ENCODE measurements at places on chromosomes 2 and 18.

DNA sequence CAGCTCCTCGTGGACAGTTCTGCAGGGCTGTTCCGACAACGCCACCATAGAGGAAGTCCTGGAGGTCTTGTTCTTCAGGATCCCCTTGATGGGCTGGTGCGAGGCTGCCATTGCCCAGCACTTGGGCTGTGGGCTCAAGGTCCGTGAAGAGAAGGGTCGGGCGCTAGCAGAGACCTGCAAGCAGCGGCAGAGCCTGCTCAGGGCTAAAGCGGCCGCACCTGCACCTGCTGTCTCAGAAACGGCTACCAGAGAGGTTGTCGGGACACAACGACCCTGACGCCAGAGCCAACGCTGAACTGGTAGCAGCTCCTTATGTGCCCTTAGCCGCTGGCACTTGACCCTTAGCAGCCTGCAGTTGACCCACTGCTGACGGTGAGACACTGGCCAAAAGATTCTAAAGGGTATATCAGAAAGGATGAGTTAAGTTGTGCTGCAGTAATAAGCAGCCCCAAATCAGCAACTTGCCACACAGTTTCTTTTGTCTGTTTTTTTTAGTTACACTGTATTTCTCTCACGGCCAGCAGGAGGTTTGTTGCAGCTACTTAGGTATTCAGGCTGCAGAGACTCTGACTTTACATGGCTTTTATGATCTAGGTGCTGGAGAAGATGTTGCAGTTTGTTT lies 55.5 kb upstream of the ST6GAL2 start:
- no peak for DNase-seq

- DNase-seq, result peak; percentile 53
Observed at GRCh38 chr2:167212014-167212648, 323.9 kb downstream of the XIRP2 start.

DNA sequence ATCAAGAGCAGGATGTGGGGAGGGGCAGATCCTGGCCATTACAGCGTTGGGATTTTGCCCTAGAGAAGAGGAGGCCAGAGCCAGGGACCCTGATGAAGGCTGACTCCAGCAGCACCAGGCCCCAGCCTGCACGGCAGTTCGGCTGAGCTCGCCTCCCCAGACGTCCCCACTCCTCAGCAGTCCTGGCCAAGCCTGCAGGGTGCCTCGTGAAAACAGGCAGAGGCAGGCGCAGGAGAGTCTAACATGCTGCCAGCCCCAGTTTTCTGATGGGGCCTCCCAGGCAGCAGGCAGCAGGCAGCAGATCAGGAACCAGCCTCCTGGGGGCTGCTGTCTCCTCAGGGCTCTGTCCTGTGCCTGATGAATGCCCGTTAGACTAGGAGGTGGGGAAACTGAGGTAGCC lies 19.7 kb upstream of the GLI2 start:
- no peak for DNase-seq

DNA sequence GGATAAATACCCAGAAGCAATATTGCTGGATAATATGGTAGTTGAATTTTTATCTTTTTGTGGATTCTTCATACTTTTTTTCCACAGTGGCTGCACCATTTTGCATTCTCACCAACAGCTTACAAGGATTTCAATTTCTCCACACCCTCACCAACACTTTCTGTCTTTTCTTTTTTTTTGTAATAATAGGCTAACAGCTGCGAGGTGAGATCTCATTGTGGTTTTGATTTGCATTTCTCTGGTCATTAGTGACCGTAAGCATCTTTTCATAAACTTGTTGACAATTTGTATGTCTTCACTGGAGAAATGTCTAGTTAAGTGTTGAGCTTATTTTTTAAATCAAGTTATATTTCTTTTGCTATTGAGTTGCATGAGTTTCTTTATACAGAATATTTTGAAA lies 17.6 kb upstream of the SLC9A2 start:
- DNase-seq, result no peak

DNA sequence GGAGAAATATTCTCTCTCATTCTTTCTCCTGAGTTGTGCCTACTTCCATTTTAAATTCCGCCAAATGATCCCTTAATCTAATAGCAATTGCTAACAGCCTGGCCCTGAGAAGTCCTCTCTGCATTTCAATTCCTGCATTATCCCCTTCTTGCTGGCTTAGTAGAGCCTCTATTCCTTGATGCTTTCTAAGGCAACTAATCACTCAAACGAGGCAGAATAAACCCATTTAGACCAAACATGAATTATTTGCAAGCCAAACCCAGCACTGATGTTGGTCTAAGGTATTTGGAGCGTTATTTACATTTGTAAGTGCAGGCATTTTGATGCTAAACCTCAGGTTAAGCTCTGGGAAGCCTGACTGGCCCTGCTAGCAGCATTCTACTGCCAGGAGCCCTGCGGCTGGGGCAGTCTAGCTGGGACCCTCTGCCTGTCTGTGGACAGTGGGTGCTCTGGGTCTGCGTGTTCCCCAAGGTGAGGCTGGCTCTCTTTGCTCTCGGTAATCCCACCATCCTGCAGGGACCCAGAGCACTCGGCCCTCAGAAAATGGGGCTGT lies 173.1 kb upstream of the HS6ST1 start:
- DNase-seq, result no peak

DNA sequence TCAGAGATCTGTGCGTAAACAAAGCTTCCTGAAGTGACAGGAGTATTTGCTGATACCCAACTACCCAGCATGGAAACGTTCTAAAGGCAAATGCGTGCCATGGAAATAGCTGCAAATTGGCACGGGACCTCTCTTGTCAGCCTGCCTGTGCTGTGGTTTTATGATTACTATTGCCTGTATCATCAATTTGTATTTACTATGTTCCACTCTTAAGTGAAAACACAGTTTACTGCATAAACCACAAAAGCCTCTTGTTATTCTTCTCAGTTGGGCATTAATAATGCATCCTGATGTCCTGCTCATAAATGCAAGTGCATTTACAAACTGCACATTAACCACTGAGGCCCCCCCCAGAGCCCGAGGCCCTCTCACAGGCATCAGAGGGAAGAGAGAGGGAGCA lies 196.6 kb upstream of the SLC35G4 start:
- no peak for DNase-seq

GRCh38 chr2:111127351-111127750 lies 6.6 kb downstream of the BCL2L11 start:
- no peak for DNase-seq

DNA sequence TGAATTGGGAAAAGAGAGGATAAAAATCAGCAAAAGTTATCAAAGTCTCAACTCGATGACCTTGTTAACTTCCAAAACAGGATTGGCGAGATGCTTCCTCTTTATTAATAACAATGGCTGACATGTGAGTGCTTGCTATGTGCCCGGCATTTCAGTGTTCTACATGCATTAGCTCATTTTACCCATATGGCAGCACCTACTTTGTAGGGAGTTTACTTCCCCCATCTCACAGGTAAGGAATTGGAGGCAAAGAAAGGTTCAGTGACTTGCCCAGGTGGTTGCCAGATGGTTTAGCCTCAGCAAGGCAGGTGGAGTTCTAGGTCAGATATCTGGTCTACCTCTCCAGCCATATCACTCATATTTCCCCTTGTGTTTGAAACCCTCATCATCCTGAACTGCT lies 12.4 kb downstream of the TFCP2L1 start:
- no peak for DNase-seq

DNA sequence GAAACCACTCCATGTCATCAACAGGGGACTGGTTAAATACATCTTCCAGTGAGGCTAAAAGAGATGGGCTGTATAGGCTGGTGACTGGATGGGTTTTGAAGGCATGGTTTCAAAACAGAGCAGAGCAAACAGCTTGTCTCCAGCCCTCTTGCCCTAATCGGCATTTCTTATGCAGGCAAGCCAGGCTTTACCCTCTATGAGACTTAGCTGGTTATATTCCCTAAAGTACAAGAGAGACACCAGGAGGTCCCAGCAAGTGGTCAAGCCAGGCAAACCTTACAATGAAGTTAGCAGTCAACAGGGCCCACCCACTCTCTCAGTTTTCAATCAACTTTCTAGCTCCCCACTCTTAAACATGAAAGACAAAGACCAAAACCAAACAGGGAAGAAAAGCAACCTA lies 19.0 kb downstream of the OSBPL1A start:
- DNase-seq, result no peak

DNA sequence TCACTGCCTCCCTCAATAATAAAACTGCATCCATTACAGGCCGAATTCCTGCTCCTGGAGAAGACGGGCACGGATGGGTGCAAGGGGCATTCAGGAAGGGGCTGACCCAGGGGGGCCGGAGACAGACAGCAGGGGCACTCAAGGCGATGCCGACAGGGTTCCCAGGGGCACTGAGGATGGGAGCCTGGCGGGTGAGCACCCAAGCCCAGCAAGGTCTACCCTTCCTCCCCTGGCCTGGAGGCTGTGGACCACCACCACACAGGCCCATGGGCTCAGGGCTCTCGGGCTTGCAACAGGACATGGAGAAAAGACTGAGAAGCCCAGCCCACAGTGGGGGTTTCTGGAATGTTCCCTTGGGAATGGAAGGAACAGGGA lies 104.7 kb upstream of the ODC1 start:
- DNase-seq, result no peak

DNA sequence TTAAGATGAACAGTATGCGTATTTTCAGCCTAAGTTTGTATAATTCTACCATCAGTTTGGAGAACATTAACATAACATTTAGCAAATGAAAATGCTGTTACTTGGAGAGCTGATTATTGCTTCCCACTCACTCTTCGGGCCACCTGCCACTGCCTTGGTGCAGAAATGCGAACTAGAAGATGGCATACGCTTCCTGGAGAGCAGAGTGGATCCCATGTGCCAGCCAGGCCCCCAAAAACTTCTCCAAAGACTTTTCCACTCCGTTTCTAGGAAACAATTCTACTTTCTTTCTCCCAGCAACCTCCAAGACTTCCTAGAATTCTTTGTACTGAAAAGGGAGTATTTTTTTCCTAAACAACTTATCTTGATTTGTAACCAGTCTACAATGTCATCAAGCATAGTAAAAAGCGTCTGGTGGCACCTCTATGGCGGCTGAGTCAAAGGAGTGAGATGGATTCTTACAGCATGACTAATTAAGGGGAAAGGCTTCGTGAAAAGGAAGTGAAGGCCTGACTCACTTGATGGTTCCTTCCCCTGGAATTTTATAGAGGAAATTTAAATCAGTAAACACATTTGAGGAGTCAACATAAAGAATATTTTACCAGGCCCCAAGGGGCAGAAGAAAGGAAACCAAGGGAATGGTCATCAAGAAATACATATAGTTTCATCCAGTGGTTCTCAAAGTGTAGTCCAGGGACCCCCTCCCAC lies 36.6 kb downstream of the FEZ2 start:
- no peak for DNase-seq

DNA sequence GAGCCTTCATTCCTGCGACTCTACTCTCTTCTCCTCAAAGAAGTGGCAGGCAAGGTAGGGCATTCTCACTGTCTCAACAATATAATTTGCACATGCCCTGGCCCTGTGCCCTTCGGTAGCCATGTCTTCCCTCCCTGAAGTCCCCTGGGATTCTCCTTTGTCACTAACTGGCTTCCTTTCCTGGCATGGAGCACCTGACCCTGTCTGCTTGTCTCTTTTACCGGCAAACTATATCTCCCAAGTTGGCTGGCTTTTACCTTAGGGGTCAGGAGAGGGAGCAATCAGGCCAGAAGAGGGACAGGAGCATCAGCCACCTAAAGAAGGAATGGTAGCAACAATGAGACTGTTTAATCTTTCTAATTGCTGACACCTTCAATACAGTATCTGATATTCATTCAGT lies 51.9 kb upstream of the RMDN2 start:
- DNase-seq, result no peak

DNA sequence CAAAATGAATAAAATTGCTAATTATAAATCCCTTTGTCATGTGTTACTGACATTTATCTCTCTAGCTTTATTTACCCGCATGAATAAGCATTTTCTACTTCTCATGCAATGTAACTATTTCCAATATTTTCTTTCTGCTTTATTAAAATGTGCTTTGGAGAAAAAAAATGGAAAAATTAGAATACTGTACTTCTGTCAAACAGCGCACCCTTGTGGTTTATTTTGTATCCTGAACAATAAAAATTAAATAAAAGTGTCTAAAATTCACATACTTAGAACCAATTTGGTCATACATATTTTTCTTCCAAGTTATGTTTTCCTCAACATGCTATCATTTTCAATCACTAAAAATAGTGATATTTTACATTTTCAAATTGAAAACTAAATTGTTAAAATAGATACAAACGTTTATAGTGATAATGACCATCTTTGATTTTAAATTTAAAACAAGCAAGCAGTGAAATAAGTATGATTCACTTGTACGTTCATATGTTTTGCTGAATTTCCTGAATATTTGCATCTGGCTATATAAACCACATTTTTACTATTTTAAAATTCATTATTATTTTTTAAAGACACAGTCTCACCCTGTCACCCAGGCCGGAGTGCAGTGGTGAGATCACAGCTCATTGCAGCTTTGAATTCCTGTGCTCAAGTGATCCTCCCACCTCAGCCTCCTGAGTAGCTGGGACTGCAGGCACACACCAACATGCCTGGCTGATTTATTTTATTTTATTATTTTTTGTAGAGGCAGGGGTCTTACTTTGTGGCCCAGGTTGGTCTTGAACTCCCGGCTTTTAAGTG lies 95.9 kb upstream of the GRB14 start:
- peak; percentile 7 for DNase-seq

GRCh38 chr2:47265751-47266231 lies 110.7 kb upstream of the STPG4 start:
- no peak for DNase-seq

GRCh38 chr2:177229442-177230242 lies 17.0 kb downstream of the HNRNPA3 start:
- DNase-seq, result no peak

GRCh38 chr18:33372442-33372841 lies 68.1 kb downstream of the CCDC178 start:
- no peak for DNase-seq

- DNase-seq, result no peak
Observed at GRCh38 chr2:43798300-43798699, 24.5 kb downstream of the DYNC2LI1 start.

DNA sequence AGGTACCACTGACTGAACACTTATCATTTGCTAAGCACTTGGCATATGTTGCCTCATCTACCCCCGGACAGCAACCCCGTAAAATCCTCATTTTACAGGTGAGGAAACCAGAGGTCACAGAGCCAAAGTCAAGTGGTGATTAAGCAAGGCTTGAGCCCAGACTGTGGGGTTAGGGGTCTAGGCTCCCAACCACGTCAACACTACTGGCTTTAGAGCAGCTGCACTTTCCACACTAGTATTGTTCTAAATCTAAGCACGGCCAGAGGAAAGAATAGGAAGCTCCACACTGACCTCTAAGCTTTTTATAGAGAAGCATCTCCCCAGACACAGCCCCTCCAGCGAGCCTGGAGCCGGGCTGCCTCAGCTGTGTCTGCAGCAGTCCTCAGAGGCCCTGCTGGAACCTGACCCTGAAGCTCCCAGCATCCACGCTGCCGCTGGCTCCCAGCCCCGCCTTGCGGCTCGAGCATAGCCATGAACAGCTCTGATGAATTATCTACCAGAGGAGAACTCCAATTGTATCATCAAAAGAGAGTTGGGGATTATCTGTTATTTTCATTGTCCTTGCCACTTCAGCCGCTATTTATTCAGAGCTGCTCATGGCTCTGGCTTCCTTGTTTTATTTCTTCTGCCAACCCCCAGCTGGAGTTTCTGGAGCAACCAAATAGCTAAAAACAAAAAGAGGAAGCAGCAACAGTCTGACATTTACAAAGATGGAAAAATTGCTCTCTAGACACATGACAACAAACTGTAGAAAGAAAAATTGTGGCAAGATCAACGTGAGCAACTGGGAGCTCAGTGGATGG lies 62.2 kb upstream of the RTN4 start:
- no peak for DNase-seq

GRCh38 chr2:54073796-54074195 lies 41.6 kb upstream of the ACYP2 start:
- peak; percentile 83 for DNase-seq
